ENCODE measurements at places on chromosomes 5 and 9.
A peak's percentile ranks its signal among the peaks of the same experiment; 100 is the strongest.

DNA sequence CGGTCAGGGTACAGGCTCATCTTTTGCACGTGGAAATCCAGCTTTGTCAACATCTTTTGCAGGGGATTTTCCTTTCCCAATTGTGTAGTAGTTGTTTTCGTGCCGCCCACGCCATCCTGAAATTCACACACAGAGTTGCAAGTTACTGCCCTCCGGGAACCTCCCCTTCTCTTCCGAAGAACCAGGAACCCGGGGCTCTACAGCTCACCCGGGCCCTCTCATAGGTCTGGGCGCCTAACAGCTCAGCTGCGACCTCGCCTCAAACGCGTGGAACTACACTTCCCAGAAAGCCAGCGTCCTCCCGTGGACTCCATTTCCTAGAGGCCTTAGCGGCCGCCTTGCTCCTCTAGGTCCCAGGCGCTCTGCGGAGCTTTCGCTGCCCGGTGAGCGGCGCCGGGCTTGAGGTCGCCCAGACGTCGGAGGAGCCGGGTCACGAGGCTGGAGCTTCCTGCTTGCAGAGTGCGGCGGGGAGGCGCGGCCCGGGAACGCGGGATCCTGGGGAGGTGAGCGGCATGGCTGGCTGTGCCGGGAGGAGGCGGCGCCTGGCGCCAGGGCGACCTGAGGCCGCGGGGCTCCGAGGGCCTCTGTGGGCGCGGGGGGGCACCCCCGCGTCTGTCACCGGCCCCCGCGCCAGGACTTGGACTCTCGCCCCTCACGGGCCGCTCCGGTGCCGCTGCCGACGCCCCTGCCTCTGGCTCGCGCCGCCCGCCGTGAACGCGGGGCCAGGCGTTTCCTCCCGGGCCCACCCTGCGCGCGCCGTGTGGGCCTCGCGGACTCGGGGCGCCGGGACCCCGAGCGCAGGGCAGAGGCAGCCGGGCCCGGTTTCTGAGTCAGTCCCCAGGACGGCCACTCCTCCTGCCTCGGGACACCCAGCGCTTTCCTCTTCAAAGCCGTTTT lies at the start of gene ZNF354B:
TSS of gene ZNF354B (plus strand) at position 329 of the 897 bp plus-strand sequence. CDS start 1,095 bp downstream, outside the sequence.
- peak; percentile 51 for DNase-seq

GRCh38 chr9:38445154-38446043 lies 21.1 kb upstream of the IGFBPL1 start:
- DNase-seq, result no peak

DNA sequence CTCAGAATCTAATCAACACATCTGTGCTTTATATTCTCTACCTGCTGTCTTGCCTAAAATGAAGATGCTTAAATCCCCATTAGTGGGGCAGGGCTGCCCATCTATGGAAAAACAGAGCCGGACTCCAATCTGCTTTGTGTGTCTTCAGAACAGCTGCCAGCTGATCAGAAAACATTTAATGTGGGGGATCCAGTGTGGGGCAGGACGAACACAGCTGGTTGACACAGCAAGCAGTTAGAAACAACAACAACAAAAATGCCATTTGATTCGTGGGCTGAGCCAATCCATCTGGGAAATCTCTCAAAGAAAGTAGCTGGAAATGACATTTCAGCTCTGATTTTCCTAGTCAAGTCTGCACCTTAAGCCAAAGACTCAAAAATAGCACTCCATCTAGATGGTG lies 99.8 kb downstream of the PPP2R2B start:
- DNase-seq, result no peak

GRCh38 chr9:117963493-117964090 lies 259.4 kb downstream of the TLR4 start:
- DNase-seq, result no peak

GRCh38 chr9:95399261-95399660 lies 81.8 kb upstream of the FANCC start:
- no peak for DNase-seq

DNA sequence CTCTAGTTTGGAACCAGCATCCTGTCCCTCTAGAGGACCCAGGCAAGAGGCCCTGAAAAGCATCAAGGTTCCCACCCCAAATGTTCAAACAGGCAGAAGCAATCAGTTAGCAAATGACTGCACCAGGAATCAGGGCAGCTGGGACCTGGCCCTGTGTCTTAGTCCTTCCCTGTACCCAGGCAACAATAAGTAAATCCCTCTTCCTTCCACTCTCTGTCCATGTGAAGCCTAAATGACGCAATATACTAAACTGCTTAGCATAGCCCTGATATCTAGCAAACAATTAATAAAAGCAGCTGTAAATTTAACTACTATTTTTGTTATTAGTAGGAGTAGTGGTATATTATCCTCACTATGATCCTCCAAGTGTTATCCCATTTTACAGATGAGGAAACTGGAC lies 13.2 kb upstream of the ADRA1B start:
- no peak for DNase-seq

DNA sequence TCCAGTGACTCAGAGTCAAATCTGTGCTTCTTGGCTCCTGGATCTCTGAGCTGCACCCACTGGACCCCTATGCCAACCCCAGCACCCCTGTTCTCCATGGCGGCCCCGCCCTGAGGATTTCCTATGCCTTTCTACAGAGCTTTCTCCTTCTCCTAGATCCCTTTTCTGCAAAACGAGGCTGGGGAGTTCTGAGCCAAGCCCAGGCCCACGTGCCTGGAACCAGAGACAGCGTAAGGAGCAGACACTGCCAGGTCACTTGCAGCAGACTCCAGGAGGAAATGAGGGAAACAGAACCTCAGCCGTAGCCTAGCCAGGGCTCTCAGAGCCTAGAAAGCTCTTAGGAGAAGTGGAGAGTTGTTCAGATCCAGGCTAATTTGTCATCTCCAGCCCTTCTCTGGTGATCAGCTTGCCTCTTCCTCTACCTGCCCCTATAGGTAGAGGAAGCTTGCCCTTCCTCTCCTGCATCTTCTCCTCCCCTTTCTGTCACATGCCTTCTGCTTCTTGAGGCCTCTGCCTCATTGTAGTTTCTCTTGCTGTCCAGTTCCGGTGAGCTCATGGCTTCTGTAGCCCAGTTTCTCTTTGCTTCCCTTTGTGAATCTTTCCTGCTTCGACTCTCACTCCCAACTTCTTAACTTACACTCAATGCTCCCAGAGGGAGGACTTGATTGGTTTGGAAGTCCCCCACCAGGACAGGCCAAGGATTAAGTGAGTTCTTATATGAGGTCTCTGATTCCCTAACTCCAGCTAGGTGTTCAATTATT lies 163.4 kb downstream of the RGS3 start:
- no peak for DNase-seq

GRCh38 chr9:69573651-69574050 lies 98.5 kb downstream of the APBA1 start:
- no peak for DNase-seq

DNA sequence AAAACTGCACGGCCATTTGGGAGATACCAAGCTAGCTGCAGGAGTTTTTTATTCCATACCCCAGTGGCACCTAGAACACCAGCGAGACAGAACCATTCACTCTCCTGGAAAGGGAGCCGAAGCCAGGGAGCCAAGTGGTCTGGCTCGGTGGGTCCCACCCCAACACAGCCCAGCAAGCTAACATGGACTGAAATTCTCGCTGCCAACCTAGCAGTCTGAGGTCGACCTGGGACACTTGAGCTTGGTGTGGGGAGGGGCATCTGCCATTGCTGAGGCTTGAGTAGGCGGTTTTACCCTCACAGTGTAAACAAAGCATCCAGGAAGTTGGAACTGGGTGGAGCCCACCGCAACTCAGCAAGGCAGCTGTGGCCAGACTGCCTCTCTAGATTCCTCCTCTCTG lies 108.9 kb upstream of the CHD1 start:
- no peak for DNase-seq

- no peak for DNase-seq
Measured at GRCh38 chr9:38486056-38486615, 61.9 kb upstream of the IGFBPL1 start.

- DNase-seq, result no peak
Measured at GRCh38 chr5:11878814-11879213, 25.4 kb downstream of the CTNND2 start.

- no peak for DNase-seq
Measured at GRCh38 chr9:125989090-125989501, 241.9 kb downstream of the PBX3 start.

GRCh38 chr9:122475717-122476116 lies 2.0 kb downstream of the OR1J1 start:
- no peak for DNase-seq

DNA sequence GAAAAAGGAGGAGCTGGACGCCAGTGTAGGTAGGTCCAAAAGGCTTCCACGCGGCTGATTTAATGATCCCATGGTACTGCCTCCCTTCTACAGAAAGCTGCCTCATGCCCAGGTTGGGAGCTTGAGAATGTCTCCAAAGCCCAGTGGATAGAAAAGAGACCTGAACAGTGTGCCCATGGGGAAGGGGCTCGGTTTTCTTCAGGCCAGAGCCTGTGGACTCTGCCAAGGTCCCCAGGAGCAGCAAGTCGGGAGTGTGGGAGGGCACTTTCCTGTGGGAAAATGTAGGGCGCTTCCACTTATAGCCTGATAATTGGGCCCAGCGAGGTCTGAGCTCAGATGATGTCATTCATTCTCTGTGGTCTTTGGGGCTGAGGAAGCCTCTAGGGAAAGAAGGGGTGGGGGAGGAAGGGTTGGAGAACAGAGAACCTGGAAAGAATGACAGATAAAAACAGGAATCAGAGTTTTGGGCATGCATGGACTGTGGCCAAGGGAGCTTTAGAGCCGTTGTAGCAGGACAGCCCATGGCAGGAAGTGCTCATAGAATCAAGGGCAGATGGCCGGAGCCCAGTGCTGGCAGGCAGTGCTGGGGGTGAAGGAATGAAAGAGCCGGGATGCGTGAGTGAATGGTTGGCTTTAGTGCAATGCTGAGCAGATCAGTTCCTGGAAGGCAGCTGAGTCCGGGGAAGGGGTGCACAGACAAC lies 42.5 kb upstream of the SH3PXD2B start:
- DNase-seq, result no peak

DNA sequence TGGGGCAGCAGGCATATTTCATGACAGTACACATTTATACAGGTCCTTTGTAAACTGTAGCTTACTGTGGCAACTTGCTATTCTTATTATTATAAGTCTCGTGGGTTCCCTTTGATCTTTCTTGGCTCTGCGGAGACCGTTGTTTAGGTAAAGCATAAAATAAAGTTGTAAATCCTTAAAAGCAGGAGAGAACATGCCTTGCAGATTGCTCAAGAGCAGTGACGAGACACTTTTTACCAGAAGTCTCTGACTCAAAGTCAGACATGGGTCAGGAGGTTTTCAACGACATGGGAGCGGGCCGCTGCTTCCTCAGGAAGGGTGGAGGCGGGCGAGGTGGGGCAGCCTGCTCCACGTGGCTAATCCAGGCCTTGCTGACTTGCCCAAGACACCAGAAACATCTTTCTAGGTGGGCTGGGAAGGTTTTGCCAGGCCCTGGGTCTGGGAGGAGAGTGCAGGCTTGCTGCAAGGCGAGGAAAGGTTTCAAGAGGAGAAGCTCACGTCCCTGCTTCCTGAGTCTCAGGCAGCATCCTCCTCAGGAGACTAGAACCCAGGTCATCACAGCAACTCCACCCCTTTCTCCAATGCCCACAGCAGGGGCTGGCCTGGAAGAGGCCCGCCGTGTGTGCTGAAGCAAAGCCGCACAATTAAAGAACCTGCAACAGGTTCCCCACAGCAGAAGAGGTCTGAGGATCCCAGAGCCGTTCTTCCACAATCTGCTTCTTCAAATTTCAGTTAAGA lies 6.5 kb downstream of the TBC1D2 start:
- no peak for DNase-seq

GRCh38 chr5:112064956-112065355 lies 308.0 kb upstream of the NREP start:
- no peak for DNase-seq

- DNase-seq, result no peak
Measured at GRCh38 chr5:163434401-163434866, 3.0 kb upstream of the CCNG1 start.

DNA sequence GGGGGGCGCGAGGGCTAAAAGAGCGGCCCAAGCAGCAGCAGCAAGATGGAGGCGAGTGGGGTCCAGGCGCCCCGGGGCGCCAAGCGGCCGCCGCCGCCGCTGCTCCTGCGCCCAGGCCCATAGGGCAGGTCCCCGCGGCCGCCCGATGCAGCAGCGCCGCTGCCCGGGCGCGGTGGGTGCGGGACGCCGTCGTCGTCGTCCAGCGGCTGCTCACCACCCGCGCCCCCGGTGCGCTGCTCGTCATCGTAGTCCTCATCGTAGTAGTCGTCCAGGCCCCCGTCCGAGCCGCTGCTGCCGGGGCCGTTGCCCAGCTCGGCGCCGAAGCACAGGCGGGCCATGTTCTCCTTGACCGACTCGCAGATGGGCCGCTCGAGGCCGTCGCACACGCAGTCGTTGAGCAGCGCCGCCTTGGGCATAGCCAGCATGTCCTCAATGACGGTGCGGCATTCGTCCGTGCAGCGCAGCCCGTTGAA lies 1.5 kb downstream of the GAS1 start:
- DNase-seq, result no peak

DNA sequence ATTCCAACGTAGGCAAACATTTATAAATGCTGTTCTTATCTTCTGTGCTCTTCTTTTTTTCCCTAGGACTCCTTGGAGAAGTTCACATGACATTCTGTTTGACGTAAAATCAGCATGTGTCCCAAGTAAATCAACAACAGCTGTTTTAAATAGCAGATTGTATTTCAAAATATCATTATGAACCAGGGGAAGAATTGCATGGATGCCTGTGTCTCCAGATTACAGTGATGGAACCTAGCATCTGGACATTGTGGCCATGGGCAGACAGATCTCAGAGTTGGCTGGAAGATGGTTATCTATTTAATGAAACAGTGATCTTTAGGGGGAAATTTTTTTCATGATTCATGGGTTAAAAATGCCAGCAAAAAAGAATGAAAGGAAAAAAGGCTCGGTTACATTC lies 222.0 kb downstream of the MAN2A1 start:
- DNase-seq, result no peak

- no peak for DNase-seq
Measured at GRCh38 chr9:131104016-131104740, 7.8 kb downstream of the AIF1L start.

GRCh38 chr5:60829490-60830266 lies 14.4 kb downstream of the ELOVL7 start:
- DNase-seq, result no peak

GRCh38 chr5:138565100-138565821 lies 9.9 kb downstream of the HSPA9 start:
- DNase-seq, result no peak

DNA sequence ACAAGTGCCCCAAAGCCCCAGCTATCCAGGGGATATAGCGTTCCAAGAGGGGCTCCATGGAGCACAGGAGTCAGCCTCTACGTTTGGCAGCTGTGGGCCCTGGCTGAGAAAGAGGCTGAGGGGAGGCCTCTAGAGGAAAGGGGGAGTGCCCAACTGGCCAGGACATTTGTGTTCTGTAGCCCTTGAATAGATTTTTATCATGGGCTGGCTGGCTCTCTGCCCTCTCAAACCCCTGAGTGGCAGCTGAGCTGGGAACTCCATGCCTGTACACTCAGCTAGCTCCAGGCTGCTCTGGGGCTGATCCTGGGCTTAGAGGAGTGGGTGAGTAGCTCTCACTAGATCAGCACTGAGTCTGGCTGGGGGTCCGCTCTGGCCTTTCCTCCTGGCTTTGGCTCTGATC lies 285.0 kb downstream of the ZSWIM6 start:
- no peak for DNase-seq

DNA sequence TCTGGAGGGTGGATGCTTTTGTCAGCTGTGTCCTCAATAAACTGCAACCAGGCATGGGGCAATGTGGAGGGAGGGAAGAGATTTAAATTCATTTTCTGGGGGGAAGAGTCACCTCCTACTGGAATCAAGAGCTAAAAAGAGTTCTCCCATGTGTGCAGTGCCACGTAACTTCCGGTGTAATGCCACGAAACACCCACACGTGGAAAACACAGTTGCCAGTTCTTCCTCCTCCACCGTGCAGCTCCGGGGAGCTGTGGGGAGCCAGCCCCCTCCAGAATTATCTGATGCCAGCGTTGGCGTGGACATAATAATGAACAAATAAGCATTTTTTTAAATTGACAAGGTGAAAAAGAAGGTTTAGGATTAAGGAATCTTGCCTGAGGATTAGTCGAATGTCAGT lies 32.1 kb upstream of the MED10 start:
- no peak for DNase-seq

Measured in stimulated activated CD4-positive, alpha-beta T cell treated with anti-CD3 and anti-CD28 coated beads, Interleukin-1b, Interleukin-23, amount 100 ng/mL, for 1 hour (primary cell).